ENCODE measurements at places on chromosomes 6 and 20. TPM values are rescaled to one million over a fixed set of nuclear protein-coding genes. Genes with fewer than 3 reads are reported as not detected.

PSMB9 gene
- total RNA-seq, result 42.8 TPM

ENTPD6 gene
- 66.5 TPM for total RNA-seq

ABRACL gene
- total RNA-seq, result 27.6 TPM

ELOVL2 gene
- 0.11 TPM for total RNA-seq

NT5E gene
- 143 TPM for total RNA-seq

APOBEC2 gene
- not detected for total RNA-seq

PPP1R18 gene
- 83.3 TPM for total RNA-seq

ALDH8A1 gene
- total RNA-seq, result not detected

- no peak overlapping the region for H3K4me3 ChIP-seq
- H3K27me3 ChIP-seq, result no peaks in the 10 kb centered on the region
- DNase-seq, result no peak
- no peaks in the 10 kb centered on the region for H3K36me3 ChIP-seq
- no peaks in the 10 kb centered on the region for H3K4me1 ChIP-seq
Measured at GRCh38 chr20:3461211-3461771, 9.5 kb upstream of the ATRN start.

DNA sequence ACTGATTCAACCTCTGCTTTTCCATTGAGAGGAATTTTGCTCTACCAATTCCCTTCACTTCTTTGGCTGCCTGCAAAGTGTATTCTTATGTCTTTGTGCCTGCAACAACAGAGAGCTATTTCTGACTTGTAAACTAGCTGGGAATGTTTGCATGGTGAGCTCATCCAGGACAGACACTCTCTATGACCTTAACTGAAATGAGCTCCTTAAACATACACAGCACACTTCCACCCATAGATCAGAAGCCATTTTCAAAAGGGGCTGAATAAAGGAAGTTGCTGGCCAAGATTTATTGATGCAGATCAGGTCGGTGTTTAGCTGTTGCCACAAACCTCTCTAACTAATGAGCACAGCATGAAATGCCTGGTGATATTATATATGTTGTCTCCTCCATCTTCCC, 377.7 kb downstream of the BTBD9 start:
- peak overlapping the region; percentile 26 for H3K27ac ChIP-seq
- H3K4me1 ChIP-seq, result peaks cover 5% of the 10 kb centered on the region
- H3K27me3 ChIP-seq, result no peaks in the 10 kb centered on the region
- no peaks in the 10 kb centered on the region for H3K36me3 ChIP-seq

GRCh38 chr6:2792330-2793110, 27.3 kb downstream of the WRNIP1 start:
- H3K4me3 ChIP-seq, result no peak overlapping the region
- H3K4me1 ChIP-seq, result peaks cover 9% of the 10 kb centered on the region
- H3K27ac ChIP-seq, result peak overlapping the region; percentile 89
- no peak for DNase-seq
- no peaks in the 10 kb centered on the region for H3K36me3 ChIP-seq
- no peaks in the 10 kb centered on the region for H3K27me3 ChIP-seq

GRCh38 chr6:111666847-111667246, 61.2 kb upstream of the TRAF3IP2 start:
- H3K4me1 ChIP-seq, result peaks cover 38% of the 10 kb centered on the region
- H3K27ac ChIP-seq, result peak overlapping the region; percentile 73
- DNase-seq, result peak; percentile 73
- H3K36me3 ChIP-seq, result peaks cover under 1% of the 10 kb centered on the region
- no peak overlapping the region for H3K4me3 ChIP-seq

DNA sequence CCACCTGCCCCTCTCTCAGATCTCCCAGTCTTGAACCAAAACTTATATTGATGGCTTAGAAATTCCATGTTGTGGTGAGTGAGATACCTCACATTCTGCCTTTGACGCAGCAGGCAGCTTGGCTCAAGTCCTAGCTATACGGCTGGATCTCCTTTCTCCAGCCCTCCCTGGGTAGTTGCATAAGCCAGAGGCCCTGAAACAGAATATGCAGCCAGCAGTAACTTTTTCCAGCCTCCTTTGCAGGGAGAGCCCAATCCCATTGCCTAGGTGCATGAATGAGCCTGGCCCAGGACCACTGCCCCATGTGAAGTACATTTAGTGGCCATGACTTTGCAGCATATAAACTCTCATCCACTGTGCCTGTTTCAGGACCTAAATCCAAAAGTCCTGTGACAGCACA, 202.2 kb upstream of the CDYL start:
- DNase-seq, result no peak
- no peaks in the 10 kb centered on the region for H3K36me3 ChIP-seq
- no peaks in the 10 kb centered on the region for H3K4me1 ChIP-seq
- H3K27me3 ChIP-seq, result no peaks in the 10 kb centered on the region

- H3K36me3 ChIP-seq, result no peaks in the 10 kb centered on the region
- no peak overlapping the region for H3K27ac ChIP-seq
- no peak for DNase-seq
- H3K4me3 ChIP-seq, result no peak overlapping the region
Measured at GRCh38 chr6:144335914-144336313, 50.8 kb downstream of the UTRN start.

DNA sequence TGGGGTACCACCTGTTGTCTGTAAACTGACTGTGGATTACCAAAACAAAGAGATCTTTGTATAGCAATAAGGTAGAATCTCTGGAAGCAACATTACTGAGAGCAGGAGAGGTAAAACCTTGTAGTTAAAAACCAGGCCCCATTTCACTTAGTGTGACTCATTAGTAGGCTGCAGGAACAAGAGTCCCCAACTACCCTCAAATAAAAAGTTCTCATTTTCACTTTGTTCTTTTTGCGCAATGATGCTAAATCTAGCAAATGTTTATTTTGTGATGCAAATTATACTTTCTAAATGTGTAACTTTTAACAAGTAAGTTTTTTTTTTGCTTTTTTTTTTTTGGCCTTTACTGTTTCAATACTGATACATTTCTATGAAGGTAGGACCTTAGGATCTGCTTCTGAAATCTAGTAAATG, 67.1 kb downstream of the ESF1 start:
- no peak for DNase-seq
- H3K4me3 ChIP-seq, result no peak overlapping the region
- H3K36me3 ChIP-seq, result peaks cover 32% of the 10 kb centered on the region
- H3K27ac ChIP-seq, result no peak overlapping the region
- H3K4me1 ChIP-seq, result no peaks in the 10 kb centered on the region

DNA sequence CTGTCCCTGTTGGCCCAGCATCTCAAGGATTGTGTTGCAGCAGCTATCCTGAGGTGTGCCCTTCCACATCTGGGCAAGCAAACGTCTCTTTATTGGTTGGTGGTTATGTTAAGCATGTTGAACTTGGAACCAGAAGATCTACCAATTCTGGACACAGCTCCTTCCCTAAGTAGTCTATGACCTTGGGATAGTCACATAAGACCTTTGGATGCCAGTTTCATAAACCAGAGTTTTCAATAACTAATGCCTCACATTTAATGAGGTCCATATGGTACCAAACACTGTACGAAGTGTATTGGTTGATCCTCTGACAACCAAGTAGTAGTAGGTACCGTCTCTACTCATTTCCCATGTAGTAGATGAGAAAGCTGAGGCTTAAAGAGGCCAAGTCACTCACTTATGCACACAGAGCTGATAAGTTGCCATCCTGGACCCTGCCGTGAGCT, 3.7 kb downstream of the CYP24A1 start:
- H3K36me3 ChIP-seq, result no peaks in the 10 kb centered on the region
- no peak overlapping the region for H3K4me3 ChIP-seq
- H3K27me3 ChIP-seq, result no peaks in the 10 kb centered on the region
- no peak overlapping the region for H3K27ac ChIP-seq
- DNase-seq, result no peak
- H3K4me1 ChIP-seq, result no peaks in the 10 kb centered on the region

GRCh38 chr6:72580281-72580940, 41.5 kb upstream of the KCNQ5 start:
- no peak overlapping the region for H3K27ac ChIP-seq
- H3K4me3 ChIP-seq, result no peak overlapping the region
- H3K27me3 ChIP-seq, result no peaks in the 10 kb centered on the region
- no peaks in the 10 kb centered on the region for H3K4me1 ChIP-seq
- DNase-seq, result no peak

GRCh38 chr20:41678799-41679198, 60.6 kb upstream of the CHD6 start:
- DNase-seq, result no peak
- no peaks in the 10 kb centered on the region for H3K27me3 ChIP-seq
- H3K36me3 ChIP-seq, result no peaks in the 10 kb centered on the region
- no peaks in the 10 kb centered on the region for H3K4me1 ChIP-seq
- H3K27ac ChIP-seq, result no peak overlapping the region

- no peaks in the 10 kb centered on the region for H3K27me3 ChIP-seq
- H3K27ac ChIP-seq, result no peak overlapping the region
- no peak for DNase-seq
- no peaks in the 10 kb centered on the region for H3K4me1 ChIP-seq
- no peak overlapping the region for H3K4me3 ChIP-seq
Measured at GRCh38 chr20:59645761-59646171, 41.4 kb downstream of the PHACTR3 start.

- H3K4me1 ChIP-seq, result no peaks in the 10 kb centered on the region
- no peak for DNase-seq
- H3K4me3 ChIP-seq, result no peak overlapping the region
- H3K36me3 ChIP-seq, result no peaks in the 10 kb centered on the region
- no peak overlapping the region for H3K27ac ChIP-seq
- no peaks in the 10 kb centered on the region for H3K27me3 ChIP-seq
Measured at GRCh38 chr6:147077251-147077650, 127.0 kb upstream of the STXBP5 start.

- peaks cover 82% of the 10 kb centered on the region for H3K36me3 ChIP-seq
- DNase-seq, result no peak
- H3K4me3 ChIP-seq, result no peak overlapping the region
Measured at GRCh38 chr6:4057036-4057435, 21.9 kb downstream of the FAM217A start.

DNA sequence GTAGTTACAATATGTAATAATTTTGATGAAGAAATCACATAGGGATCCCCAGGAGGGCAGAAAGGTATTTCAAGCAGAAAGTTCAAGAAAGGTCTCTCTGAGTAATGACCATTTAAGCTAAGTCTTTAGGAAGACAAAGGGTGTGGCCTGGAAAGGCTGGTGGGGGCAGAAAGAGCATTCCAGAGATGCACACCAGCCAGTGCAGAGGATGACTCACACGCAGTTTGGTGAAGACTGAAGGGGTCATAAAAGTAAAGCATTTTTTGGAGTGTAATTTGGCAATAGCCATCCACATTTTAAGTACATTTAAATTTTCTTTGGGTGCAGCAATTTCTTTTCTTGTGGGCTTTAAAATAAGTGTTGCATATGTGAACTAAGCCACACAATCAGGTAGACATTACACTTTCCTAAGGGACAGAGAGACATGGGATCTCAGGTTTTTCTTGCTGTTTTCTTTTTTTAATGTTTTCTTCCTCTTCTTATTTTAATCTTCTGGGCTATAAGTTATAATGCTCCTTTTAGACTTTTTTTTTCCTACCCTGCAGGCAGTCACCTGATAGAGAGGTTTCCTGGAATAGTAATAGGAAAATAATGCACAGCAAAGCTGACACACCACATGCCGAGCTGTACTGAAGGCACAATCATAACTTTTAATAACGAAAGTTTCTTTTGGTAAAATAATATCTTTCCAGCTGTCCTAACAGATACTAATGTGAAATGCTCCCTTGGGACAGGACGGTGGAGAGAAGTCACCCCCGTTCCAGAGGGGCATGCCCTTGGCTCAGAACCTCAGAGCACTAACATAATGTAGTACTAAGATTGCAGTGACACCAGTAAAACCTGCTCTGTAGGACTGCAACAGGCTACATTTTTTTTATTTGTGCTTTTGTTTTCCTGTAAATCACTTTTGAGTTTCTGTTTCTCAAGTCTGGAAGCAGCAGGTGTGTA, 49.6 kb upstream of the PTPRK start:
- H3K4me3 ChIP-seq, result no peak overlapping the region
- no peak for DNase-seq
- no peaks in the 10 kb centered on the region for H3K27me3 ChIP-seq
- no peak overlapping the region for H3K27ac ChIP-seq
- no peaks in the 10 kb centered on the region for H3K4me1 ChIP-seq

DNA sequence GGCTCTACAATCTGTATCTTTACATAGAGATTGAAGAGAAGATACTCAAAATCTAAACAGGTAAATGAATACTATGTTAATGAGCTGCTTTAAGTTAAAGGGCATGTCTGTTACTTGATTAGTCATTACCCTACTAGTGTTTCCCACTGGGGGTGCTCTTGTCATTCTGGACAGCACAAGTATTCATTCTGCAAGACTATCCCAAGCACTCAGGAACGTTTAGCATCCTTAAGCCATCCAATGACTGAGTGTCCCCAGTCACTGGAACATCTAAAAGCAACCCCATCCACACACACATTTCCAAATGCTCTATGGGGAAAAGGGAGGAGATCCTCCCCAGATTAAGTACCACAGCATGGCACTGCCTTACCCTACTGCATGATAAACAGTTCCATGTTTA, 25.7 kb downstream of the EZR start:
- no peak overlapping the region for H3K27ac ChIP-seq
- H3K27me3 ChIP-seq, result no peaks in the 10 kb centered on the region
- peaks cover 2% of the 10 kb centered on the region for H3K36me3 ChIP-seq
- H3K4me1 ChIP-seq, result peaks cover 6% of the 10 kb centered on the region
